Stimulated activated CD8-positive, alpha-beta memory T cell treated with anti-CD3 and anti-CD28 coated beads, Interleukin-15, amount 100 ng/mL, for 4 hours (primary cell): ENCODE measurements at places on chromosomes 16 and 17.

- no peak for DNase-seq
Measured at GRCh38 chr17:69913216-69913615, 161.8 kb upstream of the KCNJ16 start.

DNA sequence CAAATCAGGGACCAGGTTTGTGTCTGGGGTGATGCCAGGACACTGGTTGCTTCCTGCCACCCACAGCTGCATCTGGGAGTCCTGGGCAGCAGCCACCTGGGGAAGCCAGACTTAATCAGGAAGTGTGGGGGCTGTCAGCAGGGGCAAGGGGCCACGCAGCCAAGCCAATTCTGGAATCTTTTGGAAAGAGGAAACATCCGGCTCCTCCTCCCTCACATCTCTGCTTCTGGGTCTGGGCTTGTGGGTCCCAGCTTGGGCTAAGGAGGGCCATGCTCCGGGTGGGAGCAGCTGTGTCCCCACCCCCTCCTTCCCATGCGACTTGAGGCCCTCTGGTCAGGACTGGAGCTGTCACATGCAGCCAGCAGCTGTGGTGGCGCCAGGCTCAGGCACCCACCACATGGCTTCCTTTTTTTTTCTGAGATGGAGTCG lies 37.0 kb upstream of the CCDC182 start:
- DNase-seq: no peak

DNA sequence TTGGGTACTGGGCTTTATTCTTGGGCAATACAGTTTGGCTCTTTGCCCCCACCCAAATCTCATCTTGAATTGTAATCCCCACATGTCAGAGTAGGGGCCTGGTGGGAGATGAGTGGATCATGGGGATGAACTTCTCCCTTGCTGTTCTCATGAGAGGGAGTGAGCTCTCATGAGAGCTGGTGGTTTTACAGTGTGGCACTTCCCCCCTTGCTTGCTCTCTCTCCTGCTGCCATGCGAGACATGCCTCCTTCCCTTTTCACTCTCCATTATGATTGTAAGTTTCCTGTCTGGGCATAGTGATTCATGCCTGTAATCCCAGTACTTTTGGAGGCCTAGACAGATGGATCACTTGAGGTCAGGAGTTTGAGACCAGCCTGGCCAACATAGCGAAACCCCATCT lies 18.1 kb upstream of the CNEP1R1 start:
- no peak for DNase-seq

DNA sequence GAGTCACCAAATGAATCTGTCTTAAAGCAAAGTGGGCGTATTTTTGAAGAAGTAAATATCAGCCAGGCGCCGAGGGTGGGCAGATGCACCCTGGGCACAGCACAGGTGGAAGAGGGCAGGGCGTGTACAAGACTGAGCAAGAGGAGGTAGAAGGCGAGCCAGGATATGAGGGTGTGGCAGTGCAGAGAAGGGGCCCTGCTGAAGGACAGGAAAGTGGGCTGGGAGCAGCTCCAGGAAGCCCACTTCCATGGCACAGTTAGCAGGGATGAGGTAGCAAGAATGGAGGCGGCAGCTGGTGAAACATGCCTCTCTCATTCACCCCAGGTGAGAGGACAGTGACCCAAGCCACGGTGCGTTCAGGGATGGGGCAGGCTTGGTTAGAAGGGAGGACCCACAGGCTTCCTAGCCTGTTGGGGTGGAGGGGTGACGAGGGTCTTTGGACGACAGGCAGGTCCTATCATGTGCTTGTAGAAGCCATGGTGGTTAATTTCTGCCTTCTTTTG lies 149.3 kb downstream of the CLEC16A start:
- DNase-seq: no peak

DNA sequence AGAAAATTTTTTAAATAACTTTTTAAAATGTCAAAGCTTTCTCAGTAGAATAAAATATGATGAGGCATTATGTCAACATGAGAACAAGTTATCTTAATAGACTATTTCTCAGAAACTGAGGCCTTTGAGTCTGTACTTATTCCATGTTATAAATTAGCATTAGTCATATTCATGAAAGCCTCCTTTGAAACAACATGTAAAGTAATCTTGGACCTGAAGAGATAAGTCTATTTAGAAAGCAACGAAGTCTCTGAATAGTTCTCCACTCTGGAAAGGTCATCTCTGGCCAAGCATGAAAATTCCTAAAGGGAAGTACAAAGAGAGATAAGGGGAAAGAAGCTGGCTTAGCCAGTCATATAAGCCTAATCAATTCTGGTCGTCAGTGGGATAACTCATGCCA lies 150.8 kb downstream of the CYB561 start:
- DNase-seq: no peak

DNA sequence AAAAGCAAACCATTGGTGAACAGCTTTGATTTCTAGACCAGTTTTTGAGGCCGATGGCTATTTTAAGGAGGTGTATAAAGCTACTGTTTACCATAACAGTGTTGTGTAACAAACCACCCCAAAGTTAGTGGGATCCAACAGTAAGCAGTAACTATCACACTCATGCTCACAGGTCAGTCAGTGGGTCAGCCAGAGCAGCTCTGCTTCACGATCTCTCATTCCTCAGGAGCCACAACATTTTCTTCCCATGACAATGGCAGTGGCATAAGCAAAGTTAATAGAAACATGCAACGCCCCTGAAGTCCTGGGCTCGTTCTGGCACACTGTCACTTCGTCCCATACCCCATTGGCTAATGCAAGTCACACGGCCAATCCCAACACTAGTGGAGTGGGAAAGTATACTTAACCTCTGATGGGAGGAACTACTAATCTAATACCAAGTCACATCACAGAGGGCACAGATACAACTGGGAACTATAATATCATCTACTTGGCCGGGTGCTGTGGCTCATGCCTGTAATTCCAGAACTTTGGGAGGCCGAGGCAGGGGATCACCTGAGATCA lies 28.0 kb upstream of the B4GALNT2 start:
- no peak for DNase-seq

- no peak for DNase-seq
Measured at GRCh38 chr17:76570877-76571471, 14.7 kb downstream of the ST6GALNAC2 start.

DNA sequence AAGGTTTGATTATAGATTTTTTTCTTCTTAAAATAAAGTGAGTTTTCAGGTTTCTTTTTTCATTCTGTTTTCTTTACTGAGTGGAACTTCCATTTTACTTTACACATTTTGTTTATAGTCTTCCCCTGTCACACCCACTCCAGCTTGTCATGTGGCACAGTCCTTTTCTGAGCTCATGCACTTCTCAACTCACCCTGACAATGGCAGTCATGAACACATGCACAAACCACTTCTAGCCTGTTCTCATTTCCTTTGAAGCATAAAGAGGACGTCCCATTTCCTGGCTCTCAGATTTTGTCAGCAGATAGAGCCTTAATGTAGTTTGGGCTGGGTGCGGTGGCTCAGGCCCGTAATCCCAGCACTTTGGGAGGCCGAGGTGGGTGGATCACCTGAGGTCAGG lies 168.0 kb downstream of the AHSP start:
- no peak for DNase-seq

- no peak for DNase-seq
Measured at GRCh38 chr17:71337938-71338337, 782.9 kb upstream of the SOX9 start.

DNA sequence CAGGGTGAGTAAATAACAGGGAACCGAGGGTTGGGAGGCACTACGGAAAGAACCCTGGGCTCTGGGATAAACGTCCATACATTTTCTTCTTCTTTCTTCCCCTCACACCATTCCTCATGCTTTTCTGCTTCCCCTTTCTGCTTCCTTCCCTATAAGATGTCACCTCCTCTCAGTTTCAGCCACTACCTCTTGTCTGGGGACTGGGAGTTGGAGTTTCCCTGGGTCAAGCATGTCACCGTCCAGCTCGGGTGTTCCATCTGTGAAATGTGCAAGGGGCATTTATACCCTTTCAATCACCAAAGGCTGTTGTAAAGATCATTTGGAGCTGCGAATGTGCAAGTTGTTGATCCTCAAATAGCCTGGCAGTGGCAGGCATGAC lies 17.5 kb upstream of the CCL22 start:
- DNase-seq: no peak

DNA sequence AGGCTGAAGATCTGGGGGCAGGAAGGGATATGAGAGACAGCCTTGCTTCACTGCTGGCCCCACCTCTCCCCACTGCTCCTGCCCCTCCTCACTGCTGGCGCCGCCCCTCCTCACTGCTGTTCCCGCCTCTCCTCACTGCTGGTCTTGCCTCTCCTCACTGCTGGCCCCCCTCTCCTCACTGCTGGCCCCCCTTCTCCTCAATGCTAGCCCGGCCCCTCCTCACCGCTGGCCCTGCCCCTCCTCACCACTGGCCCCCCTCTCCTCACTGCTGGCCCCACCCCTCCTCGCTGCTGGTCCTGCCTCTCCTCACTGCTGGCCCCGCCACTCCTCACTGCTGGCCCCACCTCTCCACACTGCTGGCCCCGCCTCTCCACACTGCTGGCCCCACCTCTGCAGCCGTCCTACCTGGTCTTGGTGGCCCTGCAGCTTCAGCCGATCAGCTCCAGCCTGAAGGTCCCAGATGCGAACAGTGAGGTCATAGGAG lies 9.5 kb upstream of the PAM16 start:
- no peak for DNase-seq

DNA sequence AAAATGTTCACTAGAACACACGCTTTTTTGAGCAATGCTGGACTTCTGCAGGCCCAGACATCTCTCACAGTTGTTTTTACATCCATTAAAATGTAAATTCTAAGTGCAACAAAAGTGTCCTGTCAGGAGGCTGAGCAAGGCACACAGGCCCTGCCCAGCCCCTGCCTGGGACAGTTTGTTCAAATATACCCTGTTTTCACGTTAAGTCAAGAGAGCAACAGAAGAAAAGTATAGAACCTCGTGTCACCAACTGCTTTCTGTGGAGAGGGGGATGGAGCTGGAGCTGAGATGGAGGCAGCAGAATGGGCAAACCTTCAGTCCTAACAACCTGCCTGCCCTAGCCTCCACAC lies 4.3 kb upstream of the HOXB2 start:
- DNase-seq: no peak

GRCh38 chr16:1949507-1949906 lies 5.0 kb downstream of the RPL3L start:
- no peak for DNase-seq

- DNase-seq: no peak
Measured at GRCh38 chr17:48589831-48590606, at the start of gene HOXB3. Gene HOXB3, minus strand, starts transcription at chr17:48590241. Its CDS starts 37,767 bp downstream, at chr17:48552474.

DNA sequence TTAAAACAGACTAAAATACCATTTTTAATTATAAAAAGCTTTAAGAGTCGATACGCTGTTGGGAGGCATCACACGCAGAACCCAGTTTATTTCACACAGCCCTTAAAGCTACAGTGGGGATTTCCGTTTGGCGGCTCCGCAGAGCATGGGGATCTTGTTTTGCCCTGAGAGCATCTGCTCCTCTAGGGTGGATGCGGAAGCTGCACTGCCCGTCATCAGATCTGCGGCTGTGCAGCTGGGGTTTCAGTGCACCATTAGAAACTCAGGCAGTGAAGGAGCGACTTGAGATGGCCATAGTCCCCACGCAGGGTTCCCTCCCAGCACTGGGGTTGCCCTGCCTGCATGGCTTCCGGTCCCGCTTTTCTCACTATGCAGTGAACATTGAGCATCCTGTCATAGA lies 62.2 kb upstream of the CHMP6 start:
- DNase-seq: no peak

DNA sequence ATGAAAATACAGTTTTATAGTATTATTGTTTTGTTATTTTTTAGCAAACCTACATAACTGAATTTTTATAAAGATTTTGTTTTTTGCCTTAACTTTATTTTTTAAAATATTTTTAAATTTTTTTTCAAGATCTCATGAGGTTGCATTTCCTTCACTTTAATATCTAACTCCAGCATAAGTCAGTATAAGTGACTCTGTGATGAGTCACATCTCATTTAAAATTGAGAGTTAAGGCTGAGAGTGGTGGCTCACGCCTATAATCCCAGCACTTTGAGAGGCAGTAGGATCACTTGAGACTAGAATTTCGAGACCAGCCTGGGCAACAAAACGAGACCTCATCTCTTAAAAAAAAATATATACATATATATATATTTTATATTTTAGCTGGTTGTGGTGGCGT lies 44.0 kb downstream of the NLK start:
- DNase-seq: no peak

GRCh38 chr17:55735731-55736405 lies 13.2 kb upstream of the TMEM100 start:
- DNase-seq: no peak

- DNase-seq: no peak
Measured at GRCh38 chr17:66087073-66087472, 104.9 kb downstream of the CEP112 start.

DNA sequence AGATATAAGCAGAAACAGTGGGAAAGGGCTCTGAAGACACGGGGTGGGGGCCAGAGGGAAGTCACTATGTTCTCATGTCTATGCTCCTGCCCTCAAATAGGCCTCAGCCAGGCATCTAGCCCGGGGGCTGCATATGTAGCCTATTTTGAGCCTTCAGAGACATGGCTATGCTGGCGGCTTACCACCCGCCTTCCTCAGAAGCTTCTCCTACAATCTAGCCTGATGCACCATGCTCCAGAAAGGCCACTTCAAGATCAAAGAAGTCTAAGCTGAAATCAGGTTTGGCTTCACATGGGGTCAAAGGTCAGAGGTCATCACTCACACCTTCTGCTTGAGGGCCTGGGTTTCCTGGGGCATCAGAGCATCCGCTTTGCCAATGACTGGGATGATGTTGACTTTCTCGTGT lies 1.6 kb downstream of the SEPTIN1 start:
- no peak for DNase-seq

DNA sequence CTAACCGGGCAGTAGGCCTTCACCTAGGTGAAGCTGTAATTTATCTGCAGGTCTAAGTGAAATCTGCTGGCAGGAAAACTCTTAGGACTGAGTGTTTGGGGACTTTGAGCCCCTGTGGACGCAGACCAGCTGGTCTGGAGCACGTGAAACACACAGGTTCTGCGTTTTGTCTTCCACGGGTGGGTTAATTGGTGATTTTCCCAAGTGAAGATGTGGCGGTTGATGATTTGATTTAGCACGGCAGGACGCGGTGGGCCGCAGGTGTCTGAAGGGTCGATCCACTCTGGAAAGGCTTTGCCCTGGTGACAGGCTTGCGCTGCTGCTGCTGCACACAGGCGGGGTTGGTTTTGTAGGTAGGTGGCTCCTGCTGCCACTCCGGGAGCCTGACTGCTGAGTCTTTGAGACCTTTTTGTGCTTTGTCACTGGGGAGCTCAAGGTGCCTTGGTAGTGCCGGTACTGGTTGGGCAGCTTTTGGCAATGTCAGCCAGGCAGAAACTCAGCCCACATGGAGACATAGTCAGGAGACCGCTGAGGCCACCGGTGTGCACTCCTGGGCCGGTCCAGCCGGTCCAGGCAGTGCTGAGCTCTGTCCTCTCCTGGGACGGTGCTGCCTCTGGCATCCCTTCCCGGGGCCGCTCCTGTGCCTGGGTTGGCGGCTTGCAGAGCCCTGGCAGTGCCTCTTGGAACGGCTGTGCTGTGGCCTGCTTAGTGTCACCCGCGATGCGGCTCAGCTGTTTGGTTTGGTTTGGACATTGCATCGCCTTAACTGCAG lies 2.3 kb downstream of the BAIAP2 start:
- DNase-seq: no peak

DNA sequence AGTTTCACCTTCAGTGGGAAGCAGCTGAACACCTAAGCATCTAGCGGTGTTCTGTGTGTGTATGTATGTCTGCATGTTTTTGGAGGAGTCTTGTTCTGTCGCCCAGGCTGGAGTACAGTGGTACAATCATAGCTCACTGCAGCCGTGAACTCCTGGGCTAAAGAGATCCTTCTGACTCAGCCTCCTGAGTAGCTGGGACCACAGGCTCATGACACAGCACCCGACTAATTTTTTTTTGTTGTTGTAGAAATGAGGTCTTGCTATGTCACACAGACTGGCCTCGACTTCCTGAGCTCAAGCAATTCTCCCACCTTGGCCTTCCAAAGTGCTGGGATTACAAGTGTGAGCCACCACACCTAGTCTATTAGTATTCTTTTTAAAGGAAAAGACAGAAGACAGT lies 30.2 kb upstream of the FAAP100 start:
- DNase-seq: no peak
